Mucosa of descending colon (tissue), 3 donors: ENCODE measurements at places on chromosomes 5 and 9.

GRCh38 chr9:89805571-89806292, 200.9 kb downstream of the GADD45G start:
- no peak for DNase-seq

GRCh38 chr5:138905541-138905940, 30.4 kb upstream of the LRRTM2 start:
- DNase-seq, result no peak

GRCh38 chr5:95715799-95716461, 15.2 kb upstream of the RHOBTB3 start:
- no peak for DNase-seq

- DNase-seq, result no peak
Measured at GRCh38 chr9:5899292-5899691, 8.6 kb downstream of the MLANA start.

- peak; percentile 41 for DNase-seq
Measured at GRCh38 chr5:180072556-180072955, 997 bp upstream of the RNF130 start.

DNA sequence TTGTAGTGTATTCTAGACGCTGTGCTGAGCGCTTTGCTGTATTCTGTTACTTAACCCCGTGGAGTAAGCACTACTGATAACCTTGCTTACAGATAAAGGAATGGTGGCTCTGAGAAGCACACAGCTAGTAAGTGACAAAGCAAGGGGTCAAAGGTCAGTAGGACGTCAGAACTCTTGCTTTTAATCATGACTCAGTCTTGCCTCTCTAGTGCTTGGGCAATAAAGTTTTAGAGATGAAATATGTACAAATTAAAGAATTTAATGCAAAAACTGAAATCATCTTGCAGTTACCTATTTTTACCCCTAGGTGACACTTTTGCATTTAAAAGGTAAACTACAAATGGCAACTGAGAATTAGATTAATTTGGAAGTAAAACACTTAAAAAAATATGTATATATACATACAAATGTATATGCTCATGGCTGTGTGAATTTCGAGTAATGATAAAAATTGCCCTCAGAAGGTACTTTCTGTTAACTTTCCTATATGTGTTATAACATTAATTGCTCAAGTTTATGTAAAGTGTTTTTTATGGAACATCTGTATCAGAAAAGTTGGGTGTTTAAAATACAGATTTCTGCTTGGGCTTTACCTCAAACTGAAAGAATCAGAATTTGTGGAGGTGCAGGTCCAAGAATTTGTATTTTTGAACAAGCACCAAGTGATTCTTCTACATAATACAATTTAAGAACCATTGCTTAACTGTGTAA, 175.1 kb upstream of the DAB2 start:
- peak; percentile 56 for DNase-seq

DNA sequence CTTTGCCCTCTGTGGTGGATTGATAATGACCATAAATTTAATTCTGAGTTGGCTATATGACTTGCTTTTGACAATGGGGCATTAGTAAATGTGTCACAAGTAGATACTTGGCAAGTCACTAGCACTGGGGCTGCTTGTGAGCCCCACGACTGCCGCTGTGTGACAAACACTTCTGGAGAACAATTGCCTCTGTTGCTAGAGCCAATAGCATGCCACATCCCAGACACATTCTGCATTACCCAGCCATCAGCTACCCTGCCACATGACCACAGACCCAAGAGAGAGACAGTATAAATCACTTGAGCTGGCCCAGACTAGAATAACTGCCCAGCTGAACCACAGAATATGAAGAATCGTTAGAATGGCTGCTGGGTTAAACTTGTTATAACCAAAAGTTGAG, 753.2 kb upstream of the DMAC1 start:
- DNase-seq, result no peak

- DNase-seq, result no peak
Measured at GRCh38 chr5:51908215-51908614, 525.0 kb downstream of the ISL1 start.

DNA sequence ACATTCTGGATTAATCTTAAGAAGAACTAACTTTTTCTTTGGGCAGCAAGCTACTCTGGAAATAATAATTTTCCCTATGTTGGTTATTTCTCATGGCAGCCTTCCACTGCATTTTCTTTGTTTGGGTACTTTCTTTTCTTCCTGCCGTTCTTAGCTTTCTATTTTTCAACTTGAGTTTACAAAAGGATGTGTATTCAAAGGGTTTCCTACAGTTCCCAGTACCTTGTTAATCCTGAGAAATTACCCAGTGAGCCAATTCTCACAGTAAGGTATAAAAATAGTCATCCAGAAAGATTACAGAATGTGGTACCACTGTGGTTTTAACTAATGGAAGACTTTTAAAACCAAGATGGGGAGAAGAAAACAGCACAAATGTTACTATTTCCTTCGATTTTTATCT, 20.2 kb downstream of the GPR21 start:
- no peak for DNase-seq

GRCh38 chr5:157866536-157866935, 7.6 kb upstream of the CLINT1 start:
- DNase-seq, result no peak

DNA sequence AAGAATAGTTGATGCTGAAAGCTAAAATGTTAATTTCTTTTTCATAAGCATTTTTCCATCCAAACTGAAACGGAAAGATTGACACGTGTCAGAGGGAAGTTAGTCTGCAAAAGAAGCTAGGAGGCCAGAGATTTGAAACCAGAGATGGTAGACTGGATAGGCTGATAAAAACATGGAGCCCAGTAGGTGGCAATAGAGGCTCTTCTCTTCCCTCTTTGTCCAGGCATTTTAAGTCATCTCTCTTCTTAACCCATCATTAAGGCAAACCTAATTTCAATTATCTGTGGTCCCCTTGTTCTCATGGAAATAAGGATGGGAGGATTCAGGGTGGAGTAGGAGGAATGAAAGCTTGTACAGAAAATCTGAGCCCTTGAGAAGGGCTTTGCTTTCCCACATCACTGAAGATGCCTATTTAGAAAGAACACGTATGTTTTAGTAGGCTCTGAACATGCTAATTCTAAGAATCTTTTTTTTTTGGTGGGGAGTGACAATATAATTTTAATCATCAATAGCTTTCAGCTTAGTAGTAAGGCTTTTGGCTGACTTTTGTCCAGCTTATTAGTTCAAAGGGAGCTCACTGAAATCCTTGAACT, 66.6 kb downstream of the ZNF474 start:
- DNase-seq, result no peak

- no peak for DNase-seq
Measured at GRCh38 chr5:81310402-81311063, 9.1 kb downstream of the ZCCHC9 start.
